ENCODE measurements at places on chromosomes 12 and 14. TPM values are rescaled to one million over a fixed set of nuclear protein-coding genes. Genes with fewer than 3 reads are reported as not detected.
A peak's percentile ranks its signal among the peaks of the same experiment; 100 is the strongest.

- no peak for DNase-seq
Observed at GRCh38 chr12:55765736-55766290, 22.9 kb downstream of the GDF11 start.

DNA sequence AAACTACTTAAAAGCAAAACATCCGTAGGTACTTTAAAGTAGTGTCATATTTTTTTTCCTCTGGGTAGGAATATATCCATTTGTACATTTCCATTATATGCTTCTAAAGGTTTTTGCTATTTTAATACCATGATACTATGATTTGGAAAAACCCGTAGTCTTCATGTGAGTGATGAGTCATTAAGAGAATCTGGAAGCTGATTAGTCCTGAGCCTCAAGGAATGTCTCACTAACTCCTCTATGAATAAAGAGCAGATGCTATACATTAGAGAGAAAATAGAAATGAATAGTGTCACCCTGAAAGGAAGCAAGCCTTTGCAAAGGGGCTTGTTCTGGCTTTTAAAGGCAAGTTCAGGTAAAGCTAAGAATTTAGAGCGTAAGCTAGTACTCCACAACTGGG is 432.1 kb downstream of the CCDC91 start:
- peak; percentile 4 for DNase-seq

KIF21A gene
- 2.7 TPM for total RNA-seq

- no peak for DNase-seq
Observed at GRCh38 chr12:75842090-75842489, 189.5 kb downstream of the PHLDA1 start.

TMEM116 gene
- total RNA-seq, result 10.6 TPM

LALBA gene
- not detected for total RNA-seq

TAS2R30 gene
- 0.32 TPM for total RNA-seq

P2RX7 gene
- total RNA-seq, result 0.32 TPM

DNA sequence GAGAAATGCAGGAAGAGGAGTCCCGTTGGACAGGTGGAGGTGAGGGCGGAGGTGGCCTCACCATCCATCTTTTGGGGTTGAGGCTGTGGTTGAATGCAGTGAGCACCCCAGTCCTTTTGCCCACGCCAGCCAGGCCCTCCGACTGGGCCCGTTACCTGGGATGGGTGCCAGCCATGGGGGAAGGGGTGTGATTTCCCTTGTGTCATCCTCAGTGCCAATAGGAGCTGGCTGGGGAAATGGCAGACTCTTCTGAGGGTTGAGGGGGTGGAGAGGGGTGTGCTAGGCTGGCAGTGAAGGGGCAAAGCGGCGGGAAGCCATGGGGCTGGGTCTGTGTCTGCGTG is 9.6 kb downstream of the KCNH3 start:
- DNase-seq, result no peak

- no peak for DNase-seq
Observed at GRCh38 chr14:65805113-65805473, 392.6 kb downstream of the FUT8 start.

DNA sequence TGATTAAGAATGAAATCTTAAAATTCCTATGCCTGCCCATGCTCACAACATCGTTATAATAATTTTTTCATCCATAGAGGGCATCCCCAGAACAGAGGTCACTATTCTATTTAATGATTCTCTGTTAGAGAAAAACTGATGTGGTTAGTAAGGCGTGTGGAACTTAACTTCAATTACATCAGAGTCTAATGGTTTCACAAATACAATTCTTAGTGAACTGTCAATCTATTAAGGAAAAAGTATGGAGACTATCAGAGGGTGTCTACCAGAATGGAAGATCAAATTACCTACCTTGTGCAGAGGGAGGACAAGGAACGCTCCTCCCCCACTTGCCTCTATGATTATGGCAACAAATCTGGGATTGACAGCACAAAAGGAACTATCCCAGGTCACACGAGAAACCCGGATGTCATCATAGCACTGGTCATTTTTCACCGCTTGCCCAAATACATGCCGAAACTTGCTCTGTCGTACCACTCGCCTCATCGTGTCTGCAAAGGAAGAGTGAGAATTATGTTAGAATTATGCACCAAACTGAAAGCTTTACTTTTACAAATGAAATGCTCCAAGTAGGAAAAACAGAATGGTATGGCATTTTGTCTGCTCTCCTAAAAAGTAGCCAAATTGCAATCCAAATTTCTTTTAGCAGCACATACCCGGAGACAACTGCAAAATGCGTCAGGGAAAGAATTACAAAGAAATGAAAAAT is 30.3 kb downstream of the CORO1C start:
- peak; percentile 35 for DNase-seq

- DNase-seq, result no peak
Observed at GRCh38 chr12:56020423-56021184, at the start of gene IKZF4. IKZF4 (plus strand) TSS chr12:56021043; CDS start chr12:56021494, 451 bp downstream.

RERGL gene
- total RNA-seq, result not detected

GRCh38 chr14:35806006-35806907 is 2.8 kb downstream of the RALGAPA1 start:
- DNase-seq, result no peak

PNMA1 gene
- 22.0 TPM for total RNA-seq

PRKD1 gene
- 23.1 TPM for total RNA-seq

HOXC4 gene
- 4.2 TPM for total RNA-seq

LIMA1 gene
- total RNA-seq, result 85.9 TPM

GRCh38 chr12:98295681-98296080 is 219.7 kb upstream of the TMPO start:
- DNase-seq, result no peak

- no peak for DNase-seq
Observed at GRCh38 chr14:67582061-67582460, 18.0 kb downstream of the PIGH start.

GRCh38 chr12:27297566-27297965 is 35.1 kb upstream of the BMAL2 start:
- no peak for DNase-seq

DNA sequence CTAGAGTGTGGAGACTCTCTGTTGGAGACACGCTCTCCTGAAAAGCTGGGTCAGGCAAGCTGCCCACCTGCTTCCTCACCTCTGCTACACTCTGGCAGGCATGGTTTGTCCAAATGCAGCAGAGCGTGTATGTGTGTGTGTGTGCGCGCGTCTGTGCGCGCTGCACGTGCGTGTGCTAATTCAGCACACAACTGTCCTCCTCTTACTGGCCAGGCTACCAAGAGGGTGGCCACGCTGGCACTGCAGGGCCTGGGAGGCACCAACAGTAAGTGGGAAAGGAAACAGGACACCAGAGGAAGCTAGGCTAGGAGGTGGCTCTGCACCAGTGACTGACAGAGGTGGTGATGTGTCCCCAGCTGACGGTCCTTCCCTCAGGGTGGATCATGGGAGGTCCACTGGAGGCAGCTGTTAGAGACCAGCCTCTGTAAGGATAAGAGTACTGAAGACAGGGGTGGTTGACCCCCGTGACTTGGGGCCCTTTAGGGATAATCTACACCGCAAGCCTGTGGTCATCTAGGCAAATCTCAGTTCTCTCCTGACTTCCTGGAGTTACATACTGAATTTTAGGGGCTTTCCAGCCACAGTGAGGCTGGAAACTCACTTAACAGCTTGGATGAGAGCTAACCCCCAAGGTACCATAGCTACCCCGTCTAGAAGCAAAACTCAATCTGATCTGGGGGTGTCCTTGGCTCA is 15.6 kb upstream of the TFCP2 start:
- no peak for DNase-seq

DNA sequence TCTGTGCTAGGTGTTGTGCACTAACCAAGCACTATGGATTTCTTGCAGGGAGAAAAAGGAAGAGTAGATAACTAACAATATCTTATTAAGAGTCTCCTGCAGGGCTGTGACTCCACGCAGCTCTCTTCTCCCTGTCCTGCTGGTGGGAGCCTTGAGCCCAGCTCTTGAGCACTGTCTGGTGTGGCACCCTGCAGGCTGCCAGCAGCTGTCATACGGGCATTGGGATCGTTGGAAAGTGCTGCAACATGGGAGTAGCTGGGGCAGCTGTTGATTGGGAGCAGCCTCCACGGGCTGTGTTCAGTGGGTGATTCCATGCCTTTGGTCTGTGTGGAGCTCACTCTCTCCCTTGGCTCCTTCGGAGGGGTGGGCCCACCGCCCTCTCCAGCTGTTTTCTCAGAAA is 125.3 kb downstream of the FBXL14 start:
- DNase-seq, result peak; percentile 61

Data from LHCN-M2 (cell line).